Stimulated activated CD8-positive, alpha-beta memory T cell treated with anti-CD3 and anti-CD28 coated beads, Interleukin-15, amount 100 ng/mL, for 48 hours (primary cell): ENCODE measurements at places on chromosomes 11 and 22.

DNA sequence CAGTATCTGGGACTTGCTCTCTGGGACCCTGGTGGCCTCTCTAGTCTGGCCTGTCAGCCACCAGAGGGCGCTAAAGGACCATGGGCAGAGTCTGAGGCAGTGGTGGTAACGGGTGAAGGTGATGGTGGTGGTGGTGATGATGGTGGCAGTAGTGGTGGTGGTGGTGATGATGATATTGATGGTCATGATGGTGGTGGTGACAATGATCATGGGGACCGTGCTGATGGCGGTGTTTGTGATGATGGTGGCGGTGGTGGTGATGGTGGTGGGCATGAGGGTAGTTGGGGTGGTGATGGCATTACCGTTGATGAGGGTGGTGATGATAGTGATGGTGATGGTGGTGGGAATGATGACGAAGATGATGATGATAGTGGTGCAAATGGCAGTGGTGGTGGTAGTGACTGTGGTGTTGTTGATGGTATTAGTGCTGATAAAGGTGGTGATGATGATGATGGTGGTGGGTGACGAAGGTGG is 16.0 kb downstream of the TRPM5 start:
- DNase-seq: peak; percentile 58

DNA sequence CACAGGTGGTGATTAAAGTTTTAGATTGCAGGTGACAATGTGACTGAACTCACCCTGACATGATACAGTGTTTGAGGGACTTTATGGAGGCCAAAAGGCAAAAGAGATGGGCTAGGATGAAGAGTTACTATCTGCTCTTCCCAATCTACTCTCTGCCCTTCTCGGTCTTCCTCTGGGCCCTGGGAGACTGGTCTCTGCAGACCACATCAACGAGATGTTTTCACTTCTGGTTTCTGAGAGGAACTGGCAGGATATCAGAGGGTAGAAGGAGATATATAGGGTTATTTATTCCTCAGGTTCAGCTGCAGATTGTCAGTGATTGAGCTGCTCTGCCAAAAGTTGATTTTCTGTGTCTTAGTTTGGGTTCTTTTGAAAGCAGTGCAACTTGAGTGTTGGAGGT is 32.4 kb upstream of the CD44 start:
- DNase-seq: no peak

GRCh38 chr11:67260406-67260805 is 5.9 kb upstream of the GRK2 start:
- no peak for DNase-seq

DNA sequence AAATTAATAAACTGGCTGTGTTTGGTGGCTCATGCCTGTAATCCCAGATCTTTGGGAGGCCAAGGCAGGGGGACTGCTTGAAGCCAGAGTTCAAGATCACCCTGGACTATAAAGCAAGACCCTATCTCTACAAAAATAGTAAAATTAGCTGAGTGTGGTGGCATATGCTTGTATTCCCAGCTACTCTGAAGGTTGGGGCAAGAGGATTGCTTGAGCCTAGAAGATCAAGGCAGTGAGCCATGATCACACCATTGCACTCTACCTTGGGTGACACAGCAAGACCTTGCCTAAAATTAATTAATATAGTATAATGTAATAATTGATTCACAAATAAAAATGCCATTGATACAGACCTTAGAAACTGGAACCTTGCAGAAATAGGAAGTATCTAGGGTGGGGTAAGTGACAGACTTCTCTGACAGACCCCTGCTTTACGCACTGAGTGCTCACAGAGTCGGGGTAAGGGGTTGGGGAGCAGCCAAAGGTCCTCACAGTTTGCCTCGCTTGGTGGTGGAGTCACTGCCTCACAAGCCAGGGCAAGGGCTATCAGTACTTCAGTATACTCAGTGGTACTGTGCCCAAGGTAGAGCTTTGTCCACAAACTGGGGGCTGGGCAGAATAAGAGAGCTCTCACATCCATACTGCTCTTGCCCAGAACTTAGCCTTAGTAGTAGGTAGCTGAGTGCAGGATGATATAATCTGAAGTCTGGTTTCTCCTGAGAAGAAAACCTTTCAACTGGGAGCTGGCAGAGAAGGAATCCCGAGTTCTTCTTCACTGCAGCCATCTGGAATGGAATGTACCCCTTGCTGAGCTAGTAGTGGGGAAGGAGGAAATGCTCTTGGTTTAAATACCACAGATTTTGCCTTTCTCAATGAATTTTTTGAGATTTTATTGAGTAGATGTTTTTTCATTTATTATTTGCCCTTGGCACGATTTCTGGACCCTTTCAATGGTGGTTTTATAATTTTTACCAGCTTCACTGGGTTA is 65.5 kb downstream of the EMSY start:
- no peak for DNase-seq

- DNase-seq: no peak
These were observed 49.4 kb downstream of the SMIM38 start for GRCh38 chr11:69204941-69205742.

GRCh38 chr11:130671801-130672700 is 223.6 kb downstream of the ADAMTS15 start:
- no peak for DNase-seq

- no peak for DNase-seq
These were observed 780.2 kb downstream of the BRD1 start for GRCh38 chr22:49047447-49047846.
